ENCODE measurements at places on chromosomes 2 and 18.

DNA sequence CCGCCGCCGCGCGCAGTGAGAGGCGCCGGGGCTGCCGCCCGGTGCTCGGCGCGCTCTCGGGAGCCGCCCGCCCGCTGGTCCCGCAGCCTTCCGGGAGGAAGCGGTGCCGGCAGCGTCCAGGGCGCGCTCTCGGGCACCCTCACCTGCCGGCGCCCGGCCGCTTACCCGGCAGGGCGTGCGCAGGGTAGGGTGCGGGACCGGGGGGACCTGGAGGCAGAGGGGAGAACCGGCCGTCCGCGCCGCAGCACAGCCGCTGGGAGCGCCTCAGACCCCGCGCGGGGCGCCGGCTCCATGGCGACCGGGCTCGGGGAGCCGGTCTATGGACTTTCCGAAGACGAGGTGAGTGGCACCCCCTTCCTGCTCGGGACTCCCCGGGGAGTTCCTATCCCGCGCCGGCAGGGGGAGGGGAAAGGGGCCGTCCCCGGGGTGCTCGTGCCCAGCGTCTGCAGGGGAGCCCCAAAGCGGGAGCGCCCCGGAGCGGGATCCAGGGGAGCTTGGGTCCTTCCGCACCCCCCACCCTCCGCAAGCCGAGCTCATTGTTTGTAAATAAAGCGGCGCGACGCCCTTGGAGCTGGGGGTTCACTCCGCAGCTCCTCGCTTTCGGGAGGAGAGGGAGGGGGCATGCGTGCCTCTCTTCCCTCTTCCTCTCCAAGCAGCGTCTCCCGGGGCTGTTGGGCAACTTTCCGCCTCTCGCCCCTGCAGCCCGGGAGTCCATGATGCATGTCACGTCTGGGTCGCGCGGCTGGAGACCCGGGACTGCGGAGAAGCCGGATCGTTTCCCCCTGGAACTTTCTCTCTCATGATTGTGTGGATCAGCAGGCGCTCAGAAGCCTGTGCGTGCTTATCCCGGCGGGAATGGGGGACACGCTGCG is 580 bp downstream of the NEDD4L start:
- no peaks in the 10 kb centered on the region for H3K36me3 ChIP-seq
- H3K4me1 ChIP-seq, result peaks cover 25% of the 10 kb centered on the region
- peak overlapping the region; percentile 70 for H3K4me3 ChIP-seq
- H3K27ac ChIP-seq, result peak overlapping the region; percentile 95

DNA sequence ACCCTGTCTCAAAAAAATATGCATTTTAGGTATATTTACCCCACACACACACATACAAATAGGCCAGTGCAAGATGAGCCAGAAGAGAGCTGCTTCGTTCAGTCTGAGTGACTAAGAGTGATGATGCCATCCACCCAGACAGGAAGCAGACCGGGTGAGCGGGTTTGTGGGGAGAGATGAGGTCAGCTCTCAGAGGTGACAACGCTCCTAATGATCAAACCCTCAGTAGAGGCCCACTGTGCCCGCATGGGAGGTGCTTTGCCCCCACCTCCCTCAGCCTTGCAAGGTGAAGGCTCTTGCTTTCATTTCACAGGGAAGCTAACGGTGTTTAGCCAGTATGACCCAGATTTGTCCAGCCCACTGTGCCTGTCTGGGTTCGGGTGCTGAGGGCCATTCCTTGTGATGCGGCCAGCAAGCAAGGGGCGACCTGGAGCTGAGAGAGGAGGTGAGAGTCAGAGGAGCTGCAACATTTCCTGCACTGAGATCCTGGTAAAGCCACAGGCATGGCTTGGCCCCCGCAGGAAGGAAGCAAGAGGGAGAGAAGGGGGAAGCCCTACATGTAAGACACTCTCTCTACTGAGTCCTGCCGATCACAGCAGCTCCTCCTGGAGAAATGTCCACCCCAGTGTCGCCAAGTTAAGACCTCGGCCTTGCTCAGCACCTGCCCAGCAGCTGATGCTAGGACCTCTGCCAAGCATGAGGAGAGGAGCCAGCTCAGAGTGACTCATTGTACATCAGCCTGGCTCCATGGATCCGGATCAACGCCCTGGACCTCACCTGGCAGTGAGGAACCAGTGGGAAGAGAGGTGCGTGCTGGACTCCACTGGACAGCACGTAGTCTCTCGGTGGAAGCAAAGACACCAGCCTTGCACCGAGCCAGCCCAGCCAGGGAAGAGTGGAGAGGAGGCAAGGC is 37.0 kb downstream of the NIFK start:
- H3K27ac ChIP-seq, result no peak overlapping the region
- H3K4me3 ChIP-seq, result no peak overlapping the region
- no peaks in the 10 kb centered on the region for H3K36me3 ChIP-seq
- peak; percentile 52 for DNase-seq
- H3K4me1 ChIP-seq, result no peaks in the 10 kb centered on the region

DNA sequence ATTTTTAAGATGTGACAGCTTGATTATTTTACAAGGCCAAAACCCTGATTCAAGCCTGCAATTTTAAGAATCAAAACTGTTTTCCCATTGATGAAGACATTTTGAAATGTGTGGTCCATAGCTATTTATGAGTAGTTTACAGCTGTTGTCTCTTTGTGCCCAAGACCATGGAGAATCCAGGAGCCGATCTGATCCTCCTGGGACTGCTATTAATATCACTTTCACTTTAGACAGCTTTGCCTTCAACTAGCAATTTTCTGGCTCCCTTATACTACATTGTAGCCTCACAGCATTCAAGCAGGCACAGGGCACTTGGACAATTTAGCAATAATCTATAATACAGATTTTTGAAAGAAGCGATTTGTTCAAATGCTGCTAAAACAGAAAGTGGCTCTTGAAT is 172.9 kb downstream of the SLC8A1 start:
- H3K27ac ChIP-seq, result peak overlapping the region; percentile 33
- H3K36me3 ChIP-seq, result no peaks in the 10 kb centered on the region
- no peak for DNase-seq

DNA sequence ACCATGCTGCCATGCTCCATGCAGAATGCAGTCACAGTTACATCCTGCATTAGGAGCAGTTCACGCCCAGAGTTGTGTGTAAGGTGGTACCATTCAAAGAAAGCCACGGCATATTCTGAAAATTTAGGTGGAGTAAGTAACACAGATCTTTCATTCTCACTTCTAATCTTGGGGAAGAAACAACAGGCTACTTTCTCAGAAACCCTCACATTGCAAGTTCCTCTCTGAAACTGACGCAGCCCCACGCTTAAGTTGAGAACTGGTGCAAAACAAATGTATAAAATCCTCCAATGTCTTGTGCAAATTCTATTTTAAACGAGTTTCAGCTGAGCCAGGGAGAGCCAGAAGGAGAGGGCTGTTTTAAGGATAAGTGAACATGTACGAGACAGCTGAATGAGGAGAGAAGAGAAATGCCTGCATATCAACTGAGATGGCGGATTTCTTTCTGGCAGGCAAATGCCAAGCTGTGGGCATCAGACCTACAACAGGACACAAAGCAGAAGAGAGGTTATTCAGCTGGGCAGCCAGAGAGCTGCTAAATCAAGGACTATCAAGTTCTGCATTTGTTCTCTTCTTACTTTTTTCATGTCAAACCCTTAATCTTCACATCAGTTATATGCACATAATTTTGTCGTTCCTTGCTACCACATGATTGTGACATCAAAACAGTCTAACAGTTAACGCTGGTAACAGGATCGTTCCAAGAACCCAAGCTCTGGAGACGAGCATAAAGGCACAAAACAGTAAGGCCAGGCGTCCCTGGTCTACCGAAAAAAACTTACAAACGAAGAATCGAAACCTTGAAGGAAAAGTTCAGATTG is 6.4 kb downstream of the ARL4C start:
- peak overlapping the region; percentile 86 for H3K27ac ChIP-seq
- DNase-seq, result no peak
- H3K36me3 ChIP-seq, result no peaks in the 10 kb centered on the region
- no peak overlapping the region for H3K4me3 ChIP-seq

DNA sequence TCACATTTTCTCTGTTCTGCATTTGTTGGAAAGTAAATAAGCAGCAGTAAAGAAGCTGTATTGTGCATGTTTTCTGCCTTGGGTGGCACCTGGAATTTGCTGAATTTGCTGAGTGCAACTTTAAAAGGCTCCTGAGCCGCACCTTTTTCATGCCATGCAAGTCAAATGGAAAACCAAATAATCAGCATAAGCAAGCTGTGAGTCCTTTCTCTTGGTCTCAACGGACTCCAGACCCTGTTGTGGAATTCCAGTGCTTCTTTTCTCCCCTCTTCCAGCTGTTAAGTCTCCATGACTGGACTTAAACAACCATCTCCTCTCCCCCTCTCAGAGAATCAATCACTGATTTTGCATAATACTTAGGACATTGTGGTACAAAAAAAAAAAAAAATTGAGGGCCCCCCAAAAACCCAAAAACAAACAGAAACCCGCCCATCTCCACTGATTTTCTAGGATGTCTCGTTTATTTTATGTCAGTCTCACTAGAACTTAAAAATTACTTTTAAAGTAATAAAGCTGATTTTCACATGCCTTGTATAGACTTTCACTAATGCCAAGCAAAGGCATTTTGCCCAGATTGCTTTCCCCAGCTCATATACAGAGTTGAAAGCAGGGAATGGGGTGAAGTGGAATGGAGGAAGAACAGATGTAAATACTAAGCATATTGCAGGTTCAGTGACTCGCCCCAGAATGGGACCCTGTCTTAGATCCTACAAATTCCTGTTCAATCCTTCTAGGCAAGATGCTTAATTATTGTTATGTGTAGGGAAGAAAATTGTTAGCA is 5.1 kb upstream of the CETN1 start:
- H3K4me1 ChIP-seq, result no peaks in the 10 kb centered on the region
- no peak for DNase-seq
- H3K36me3 ChIP-seq, result no peaks in the 10 kb centered on the region
- H3K27me3 ChIP-seq, result no peaks in the 10 kb centered on the region

- no peaks in the 10 kb centered on the region for H3K36me3 ChIP-seq
- no peak overlapping the region for H3K4me3 ChIP-seq
- H3K27ac ChIP-seq, result no peak overlapping the region
- H3K4me1 ChIP-seq, result no peaks in the 10 kb centered on the region
Measured at GRCh38 chr2:212730994-212731393, 192.4 kb upstream of the ERBB4 start.

GRCh38 chr18:74163019-74163660 is 14.8 kb downstream of the TIMM21 start:
- no peaks in the 10 kb centered on the region for H3K27me3 ChIP-seq
- H3K4me1 ChIP-seq, result no peaks in the 10 kb centered on the region
- no peak overlapping the region for H3K27ac ChIP-seq
- DNase-seq, result no peak
- H3K4me3 ChIP-seq, result no peak overlapping the region

- no peak overlapping the region for H3K27ac ChIP-seq
- no peak overlapping the region for H3K4me3 ChIP-seq
- no peaks in the 10 kb centered on the region for H3K4me1 ChIP-seq
- DNase-seq, result no peak
- no peaks in the 10 kb centered on the region for H3K27me3 ChIP-seq
Measured at GRCh38 chr2:233831011-233831721, 23.2 kb downstream of the HJURP start.
